ENCODE measurements at places on chromosomes 3 and 15. TPM values are rescaled to one million over a fixed set of nuclear protein-coding genes. Genes with fewer than 3 reads are reported as not detected.

Gene CACNA1D
- total RNA-seq, result 0.78 TPM

Gene NR2E3
- 0.70 TPM for total RNA-seq

Gene IL16
- total RNA-seq, result 2.7 TPM

DNA sequence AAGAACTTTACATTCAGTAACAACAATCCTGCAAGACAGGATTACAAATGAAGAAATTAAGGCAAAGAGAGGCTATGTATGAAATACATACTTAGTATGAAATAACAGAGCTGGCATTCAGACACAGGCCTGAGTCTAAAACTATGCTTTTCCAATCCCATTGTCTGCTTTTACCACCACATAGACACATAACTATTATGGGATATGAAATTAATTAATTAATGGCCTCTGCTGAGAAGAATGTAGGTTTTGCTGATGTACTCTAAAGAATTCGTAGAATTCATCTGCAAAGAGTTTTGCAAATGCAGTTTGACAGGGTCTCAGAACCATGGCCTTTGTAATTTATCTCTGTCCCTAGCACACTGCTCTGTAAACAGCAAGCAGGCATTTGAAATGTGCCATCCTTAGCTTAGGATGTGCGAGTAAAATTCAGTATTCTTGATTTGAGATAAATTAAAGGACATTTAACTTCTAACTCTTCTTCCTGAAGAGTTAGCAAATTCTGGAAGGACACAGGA lies 54.5 kb upstream of the BOC start:
- no peak for DNase-seq

DNA sequence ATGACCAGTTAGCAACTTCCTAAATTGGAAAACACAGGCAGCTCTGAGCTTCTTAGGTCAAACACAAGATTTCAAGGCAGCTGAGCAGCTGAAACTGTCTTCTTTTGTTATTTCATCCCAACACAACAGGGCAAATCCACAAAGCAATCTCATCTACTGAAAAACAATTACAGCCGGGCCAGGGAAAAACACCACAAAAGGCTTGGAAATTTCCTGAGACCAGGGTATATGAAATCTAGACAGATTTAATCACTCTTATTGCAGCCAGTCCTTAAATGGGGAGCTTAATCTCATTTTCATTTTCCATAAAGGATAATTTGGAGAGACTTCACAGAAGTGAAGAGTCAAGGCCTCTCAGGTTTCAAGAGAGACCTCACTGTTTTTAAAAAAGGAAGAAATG lies 181.8 kb downstream of the SSR3 start:
- no peak for DNase-seq

GRCh38 chr15:39084674-39085530 lies 496.0 kb upstream of the THBS1 start:
- DNase-seq, result peak; percentile 50

GRCh38 chr3:151387842-151388241 lies 3.3 kb upstream of the P2RY12 start:
- DNase-seq, result no peak

DNA sequence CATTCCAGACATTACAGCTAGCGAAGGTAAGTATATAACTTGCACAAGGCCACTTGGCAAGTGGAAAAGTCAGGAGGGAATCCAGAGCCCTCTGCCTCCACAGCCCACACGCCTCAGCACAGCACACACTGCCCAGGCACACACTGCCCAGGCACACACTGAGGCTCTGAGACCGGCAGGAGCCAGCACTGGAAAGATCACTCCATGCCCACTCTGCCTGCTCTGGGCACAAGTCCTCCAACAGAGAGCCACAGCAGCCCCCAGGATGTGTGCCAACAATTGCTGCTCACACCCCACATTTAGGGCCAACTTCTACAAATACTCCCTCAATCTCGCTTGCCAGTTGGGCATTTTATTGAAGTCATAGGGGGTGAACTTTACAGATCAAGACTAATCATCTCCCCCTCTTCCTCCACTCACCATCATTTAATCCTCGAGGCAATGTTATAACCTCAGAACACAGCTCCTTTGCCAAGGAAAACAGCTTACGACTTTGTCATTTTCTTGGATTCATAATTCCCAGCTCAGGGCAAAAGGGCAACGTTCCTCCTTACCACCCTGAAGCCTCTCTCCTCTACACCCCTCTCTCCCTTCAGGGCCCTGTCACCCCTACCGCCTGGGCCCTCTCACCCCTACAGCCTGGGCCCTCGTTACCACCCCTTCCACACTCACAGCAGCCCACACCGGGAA lies 53.0 kb upstream of the TPM1 start:
- DNase-seq, result no peak

GRCh38 chr3:130820976-130821375 lies 72.9 kb upstream of the ATP2C1 start:
- no peak for DNase-seq

- DNase-seq, result no peak
Measured at GRCh38 chr15:82969353-82969752, 16.7 kb upstream of the RAMAC start.

- DNase-seq, result no peak
Measured at GRCh38 chr15:25504307-25504706, 65.5 kb upstream of the UBE3A start.

GRCh38 chr3:15404767-15405166 lies 22.6 kb downstream of the METTL6 start:
- no peak for DNase-seq

DNA sequence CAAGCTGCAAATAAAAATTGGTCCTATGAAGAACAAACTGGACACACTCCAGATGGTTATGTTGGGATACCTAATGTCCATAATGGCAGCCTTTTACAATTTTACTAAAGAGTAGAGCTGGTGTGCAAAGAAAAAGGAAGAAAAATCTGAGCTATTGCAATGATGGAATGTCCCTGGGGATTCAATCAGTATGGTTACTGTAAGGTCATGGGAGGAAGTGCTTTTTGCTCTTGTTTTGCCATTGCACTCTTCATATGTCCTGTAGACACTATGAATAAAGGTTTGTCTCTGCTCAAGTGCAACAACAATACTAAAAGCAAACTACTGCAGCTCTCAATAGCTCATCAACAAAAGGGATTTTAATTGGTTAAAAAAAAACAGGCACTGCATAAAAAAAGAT lies 5.4 kb downstream of the PFN2 start:
- no peak for DNase-seq

DNA sequence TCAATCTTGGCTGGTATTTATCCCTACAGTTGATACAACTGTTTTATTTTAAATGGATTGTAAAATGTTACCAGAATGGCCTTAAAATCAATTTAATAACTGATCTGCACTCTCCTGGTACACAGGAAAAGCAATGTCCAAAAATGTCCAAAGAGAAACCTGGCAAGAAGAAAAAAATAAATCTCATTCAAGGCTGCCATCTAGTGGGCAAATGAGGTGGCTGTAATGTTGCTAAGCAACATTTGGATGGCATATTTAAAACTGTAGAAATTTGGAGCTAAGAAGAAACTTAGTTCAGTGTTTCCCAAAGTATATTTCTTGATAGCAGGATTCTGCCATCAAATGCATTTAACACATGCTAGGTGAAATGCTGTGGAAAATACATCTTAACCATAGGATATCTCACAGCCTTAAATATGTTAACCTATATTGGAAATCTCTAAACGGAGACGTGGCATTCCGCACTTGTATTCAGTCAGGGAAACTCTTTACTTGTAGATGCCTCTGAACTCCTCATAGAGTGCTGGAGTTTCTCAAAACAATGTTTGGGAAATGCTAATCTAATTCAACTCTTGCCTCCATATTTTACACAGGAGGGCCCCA lies 216.8 kb downstream of the ERC2 start:
- no peak for DNase-seq
